Fibroblast of skin of scalp (primary cell): ENCODE measurements at places on chromosomes 11 and 22.

GRCh38 chr11:34223021-34223813 is 117.8 kb downstream of the NAT10 start:
- peak; percentile 34 for DNase-seq

DNA sequence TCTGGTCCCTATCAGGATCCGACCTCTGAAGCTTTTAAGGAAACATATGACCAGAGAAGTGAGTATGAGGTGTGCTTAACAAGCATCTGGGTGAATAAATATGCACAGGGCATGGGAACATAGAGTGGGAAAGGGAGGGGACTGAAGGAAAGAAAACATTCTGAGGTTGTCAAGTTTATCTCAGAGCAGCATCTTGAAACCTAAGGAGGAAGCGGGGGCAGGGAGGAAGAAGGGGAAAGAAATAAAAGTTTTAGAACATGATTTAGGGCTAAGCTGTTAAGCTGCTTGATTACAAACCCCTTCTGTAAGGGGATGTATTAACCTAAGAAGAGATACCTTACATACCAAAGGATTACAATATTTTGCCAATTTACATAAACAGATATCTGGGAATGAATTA is 24.0 kb upstream of the SC5D start:
- DNase-seq = no peak

DNA sequence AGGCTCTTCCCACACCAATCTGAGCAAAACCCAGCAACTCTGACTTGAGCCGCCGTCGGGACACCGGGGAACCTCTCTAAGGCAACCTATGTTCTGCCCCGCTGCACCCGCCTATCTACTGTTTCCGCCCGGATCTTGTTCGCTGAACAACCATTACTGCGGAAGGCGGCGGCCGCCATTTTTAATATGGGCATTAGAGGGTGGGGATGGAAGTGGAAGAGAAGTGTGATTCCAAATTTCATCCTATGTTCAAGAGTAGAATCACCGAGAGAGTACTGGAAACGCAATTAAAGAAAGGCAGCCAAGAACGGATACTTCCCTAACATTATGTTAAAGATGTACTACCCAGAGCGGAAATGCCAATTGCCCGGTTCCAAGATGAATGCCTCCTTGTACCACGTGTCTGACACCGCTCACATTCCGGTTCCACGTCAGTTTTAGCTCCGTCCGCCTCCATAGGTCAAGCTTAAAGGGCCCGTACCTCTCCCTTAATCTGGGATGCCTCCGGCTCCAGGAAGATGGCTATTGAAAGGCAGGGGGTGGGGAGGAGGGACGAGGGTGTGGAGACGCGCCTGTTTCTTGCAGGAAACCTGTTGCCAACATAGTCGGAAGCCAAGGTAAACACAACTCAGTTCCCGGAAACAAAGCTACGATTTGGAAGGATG is at the start of gene DPAGT1:
TSS of gene DPAGT1 (minus strand) at position 95 of the 665 bp plus-strand sequence. CDS start 198 bp downstream, outside the sequence.
- DNase-seq = peak; percentile 97

DNA sequence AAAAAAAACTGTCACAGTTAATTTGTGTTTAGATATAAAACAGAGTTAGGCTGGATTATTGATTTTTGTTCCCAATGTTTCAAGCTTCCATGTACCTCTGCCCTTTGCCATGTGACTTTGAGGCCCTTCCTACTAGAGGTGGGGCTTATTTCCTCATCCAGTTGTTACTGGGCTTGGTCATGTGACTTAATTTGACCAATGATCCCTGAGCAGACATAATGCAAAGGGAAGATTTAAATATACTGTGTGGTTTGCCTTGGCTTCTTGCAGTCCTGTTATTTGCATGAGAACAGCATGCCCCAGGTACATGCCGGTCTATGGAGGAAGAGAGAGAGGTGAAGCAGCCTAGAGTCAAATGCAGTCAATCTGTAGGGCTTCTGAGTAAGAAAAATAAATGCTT is 347.0 kb downstream of the MIAT start:
- DNase-seq = no peak

GRCh38 chr11:74169738-74170458 is 904 bp downstream of the C2CD3 start:
- DNase-seq = no peak

GRCh38 chr11:83612891-83613766 is 327.0 kb upstream of the CCDC90B start:
- DNase-seq = no peak

GRCh38 chr22:46416520-46416871 is 81.0 kb downstream of the TRMU start:
- DNase-seq = no peak

DNA sequence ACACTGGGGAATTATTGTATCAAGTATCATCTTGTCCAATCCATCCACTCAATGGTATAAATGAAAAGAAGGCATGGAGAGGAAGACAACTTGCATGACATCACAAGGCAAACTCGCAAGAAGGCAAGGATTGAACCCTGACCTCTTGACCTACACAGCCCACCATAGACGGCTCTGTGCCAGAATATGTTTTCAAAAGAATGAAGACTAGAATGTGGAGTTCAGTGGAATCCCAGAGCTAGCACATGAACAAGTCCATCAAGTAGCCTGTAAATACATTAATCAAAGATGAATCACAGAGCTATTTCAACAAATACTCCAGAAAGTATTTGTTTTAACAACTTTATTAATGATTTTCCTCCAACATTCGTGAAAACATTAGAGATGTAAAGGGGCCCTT is 189.7 kb downstream of the GUCY1A2 start:
- DNase-seq = no peak

DNA sequence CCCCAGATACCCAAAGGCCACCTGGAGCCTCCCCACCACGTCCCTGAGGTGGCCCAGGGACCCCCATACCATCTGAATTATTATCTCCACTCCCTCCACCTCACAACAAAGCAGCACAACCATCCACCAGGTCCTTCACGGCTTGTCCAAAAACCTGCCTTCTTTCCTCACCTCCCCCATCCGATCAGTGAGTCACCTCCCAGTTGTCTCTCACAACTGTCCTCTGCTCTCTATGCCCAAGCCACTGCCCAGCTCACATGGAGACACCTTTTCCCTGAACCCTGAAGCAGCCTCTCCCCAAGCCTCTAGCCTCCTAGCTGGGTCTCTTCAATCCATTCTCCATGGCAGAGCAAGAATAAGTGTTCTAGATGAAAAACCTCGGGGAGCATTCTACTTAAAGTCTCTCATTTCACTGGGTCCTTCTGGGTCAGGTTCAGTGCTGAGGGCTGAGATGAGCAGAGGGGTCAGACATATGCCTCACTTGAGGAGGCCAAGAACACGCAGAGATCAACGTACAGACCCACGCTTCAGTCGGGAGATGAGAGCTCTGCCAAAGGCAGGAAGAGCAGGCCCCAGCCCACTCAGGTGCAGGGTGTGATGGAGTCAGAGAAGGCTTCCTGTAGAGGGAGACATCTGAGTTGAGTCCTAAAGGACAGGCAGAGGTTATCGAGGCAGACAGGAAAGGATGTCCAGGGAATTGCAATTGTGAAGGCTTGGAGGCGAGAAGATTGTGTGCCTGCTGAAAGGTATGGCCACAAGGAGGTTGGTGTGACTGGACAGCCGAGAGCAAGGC is 74.7 kb downstream of the PDE2A start:
- DNase-seq = no peak

- DNase-seq = no peak
These were observed 2.2 kb downstream of the LRFN4 start for GRCh38 chr11:66858939-66859685.

GRCh38 chr11:77211594-77212251 is 83.7 kb downstream of the MYO7A start:
- DNase-seq = no peak

- DNase-seq = no peak
These were observed 1.6 kb downstream of the MRPL17 start for GRCh38 chr11:6681505-6681904.

- DNase-seq = peak; percentile 18
These were observed 18.2 kb upstream of the OR10W1 start for GRCh38 chr11:58286249-58286648.

DNA sequence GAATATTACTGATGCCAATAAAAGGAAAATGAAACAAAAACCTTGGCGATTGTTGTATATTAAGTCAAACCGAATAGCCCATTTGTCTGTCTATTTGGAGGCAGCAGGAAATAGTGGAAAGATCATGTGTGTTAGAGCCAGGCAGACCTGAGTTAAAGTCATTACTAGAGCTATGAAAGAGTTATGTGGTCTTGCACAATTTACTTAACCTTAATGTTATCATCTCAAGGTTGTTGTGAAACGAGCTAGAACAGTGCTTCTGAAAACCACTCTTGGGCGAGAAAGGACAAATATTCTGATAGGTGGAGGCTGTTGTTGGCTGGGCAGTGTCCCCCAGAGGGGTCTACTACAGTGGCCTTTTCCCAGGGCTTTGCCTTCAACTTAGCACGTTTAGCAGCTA is 60.0 kb upstream of the NUP160 start:
- DNase-seq = no peak

GRCh38 chr11:131365329-131365930 is 5.0 kb upstream of the NTM start:
- no peak for DNase-seq

GRCh38 chr11:69650081-69650831 is 9.3 kb downstream of the CCND1 start:
- no peak for DNase-seq

GRCh38 chr22:44825310-44826150 is 73.2 kb downstream of the ARHGAP8 start:
- DNase-seq = no peak

DNA sequence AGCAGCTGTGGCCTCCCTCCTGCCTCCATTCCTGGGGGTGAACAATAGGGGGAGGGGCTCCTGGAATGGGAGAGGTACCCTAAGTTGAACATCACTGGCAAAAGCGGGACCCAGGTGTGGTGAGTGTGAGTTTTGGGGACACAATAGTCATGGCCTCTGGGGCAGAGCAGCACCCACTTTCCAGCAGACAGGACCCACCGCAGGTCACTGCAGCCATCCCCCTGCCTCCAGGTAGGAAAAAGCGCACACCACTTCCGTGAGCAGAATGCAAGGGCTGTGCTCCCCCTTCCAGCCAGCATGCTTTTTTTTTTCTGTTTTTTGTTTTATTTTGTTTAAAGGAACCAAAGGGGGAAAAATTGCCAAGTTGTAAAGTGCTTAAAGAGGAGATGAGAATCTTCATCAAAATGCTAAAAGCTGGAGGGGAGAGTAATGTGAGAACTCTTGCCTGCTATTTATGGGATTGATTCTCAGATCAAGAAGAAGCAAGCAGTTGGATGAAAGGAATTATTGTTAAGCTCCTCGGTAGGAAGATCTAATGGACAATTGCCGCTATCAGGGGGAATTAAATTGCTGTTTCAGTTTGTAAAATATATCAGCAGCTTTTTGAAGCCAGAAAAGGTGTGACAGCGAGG is 152.9 kb downstream of the FEZ1 start:
- DNase-seq = no peak

DNA sequence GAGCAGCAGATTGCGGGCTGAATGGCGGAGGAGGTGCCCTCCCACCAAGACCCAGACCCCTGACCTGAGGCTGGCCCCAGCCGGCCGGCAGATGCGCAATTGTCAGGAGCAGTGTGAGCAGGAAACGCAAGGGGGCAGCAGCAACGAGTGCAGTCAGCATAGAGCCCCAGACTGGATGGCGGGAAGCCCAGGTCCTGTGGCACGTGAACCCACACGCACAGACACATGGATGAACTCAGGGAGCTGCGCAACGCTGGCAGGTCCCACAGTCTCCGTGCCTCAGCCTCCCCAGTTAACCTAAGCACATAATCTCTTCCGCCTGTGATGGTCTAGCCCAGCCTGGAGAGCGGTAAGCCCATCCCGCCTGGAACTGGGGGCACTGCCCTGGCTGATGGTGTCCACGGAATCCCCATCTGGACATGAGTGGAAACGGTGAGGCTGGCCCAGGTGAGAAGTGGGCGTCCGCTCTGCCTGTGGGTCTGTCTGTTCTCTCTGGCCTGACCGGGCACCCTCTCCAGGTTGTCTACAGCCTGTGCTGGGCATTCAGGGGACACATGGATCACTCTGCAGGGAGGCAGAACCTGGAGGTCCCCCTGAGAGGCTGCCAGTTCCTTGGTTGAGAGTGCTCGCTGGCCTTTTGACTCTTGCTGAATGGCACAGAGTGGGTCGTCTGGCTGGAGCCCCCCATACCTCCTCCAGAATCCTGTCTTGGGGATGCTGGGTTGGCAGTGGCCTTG is 626 bp upstream of the TBX10 start:
- DNase-seq = peak; percentile 43

DNA sequence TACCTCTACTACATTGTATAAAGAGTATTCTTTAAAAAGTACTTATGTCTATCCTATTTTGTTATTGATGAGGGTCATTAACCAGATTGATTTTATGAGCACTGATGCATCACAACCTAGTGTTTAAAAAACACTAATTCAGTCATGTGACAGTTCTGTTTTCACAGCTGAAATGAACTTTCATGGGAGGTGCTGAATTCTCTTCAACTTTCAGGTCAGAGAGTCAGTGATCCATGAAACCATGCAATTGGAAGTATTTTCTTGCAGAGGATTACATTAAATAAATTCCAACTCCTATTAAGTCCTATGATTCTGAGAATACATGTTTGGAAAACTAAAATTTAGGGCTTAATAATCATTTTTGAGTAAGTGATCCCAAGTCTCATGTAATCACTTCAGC is 889.4 kb downstream of the KCNA4 start:
- no peak for DNase-seq

DNA sequence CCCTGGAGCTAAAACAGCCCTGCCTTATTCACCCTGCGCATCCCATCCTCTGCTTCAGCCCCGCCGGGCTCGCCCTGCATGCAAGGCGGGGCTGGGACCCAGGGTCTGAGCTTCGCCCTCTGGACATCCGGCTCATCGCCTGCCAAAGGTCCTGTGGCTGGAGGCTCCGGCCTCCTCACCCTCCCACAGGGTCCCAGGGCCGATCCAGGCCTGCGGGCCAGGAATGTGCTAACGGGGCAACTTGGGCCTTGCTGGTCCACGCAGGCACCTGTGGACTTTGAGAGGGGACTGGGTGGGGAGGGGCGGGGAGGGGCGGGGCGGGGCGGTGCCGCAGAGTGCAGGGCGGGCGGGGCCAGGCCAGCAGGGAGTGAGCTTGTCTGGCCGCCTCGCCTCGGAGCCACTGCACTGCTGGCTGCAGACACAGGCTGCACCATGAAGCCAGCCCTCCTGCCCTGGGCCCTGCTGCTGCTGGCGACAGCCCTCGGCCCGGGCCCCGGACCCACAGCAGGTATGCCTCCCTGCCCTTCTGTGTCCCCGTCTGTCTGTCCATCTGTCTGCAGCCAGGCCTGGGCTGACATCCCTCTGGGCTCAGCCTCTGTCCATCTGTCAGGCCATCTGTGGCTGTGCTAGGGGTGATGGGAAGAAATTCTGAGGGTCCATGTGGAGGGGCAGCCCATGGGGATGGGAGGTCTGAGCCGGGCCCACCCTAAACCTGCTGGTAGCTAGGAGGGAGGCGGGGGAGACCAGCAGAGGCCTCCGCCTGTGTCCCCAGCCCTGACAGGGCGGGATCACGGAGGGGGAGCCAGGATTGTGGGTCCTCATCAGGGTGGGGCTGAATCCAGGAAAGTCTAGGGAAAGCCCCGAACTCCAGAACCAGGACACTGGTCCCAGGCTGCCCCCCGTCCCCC is at the start of gene SUSD2:
TSS of gene SUSD2 (plus strand) at position 400 of the 908 bp plus-strand sequence. CDS start at position 433, 33 bp downstream.
- DNase-seq = no peak
